GM10248 (cell line): ENCODE measurements at places on chromosomes 13 and 19.
A peak's percentile ranks its signal among the peaks of the same experiment; 100 is the strongest.

DNA sequence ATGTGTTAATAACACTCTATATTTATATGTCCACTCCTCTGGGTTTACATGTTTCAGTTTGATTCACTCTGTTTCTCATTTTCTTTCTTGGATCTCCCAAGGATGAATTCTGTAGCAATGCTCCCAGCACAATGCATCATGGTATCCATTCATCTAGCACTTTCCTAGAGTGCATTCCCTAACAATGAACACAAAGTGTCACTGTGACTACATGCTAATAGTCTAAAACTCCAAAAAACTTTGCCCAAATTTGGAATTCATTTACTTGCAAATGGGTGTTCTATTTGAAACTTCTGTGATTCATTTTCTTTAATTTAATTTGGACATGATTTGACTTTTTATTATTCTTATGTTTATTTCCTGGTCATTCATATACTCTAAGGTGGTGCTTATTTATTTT is 286.3 kb downstream of the POU4F1 start:
- DNase-seq = no peak

GRCh38 chr13:87398047-87398446 is 273.1 kb upstream of the SLITRK5 start:
- no peak for DNase-seq

DNA sequence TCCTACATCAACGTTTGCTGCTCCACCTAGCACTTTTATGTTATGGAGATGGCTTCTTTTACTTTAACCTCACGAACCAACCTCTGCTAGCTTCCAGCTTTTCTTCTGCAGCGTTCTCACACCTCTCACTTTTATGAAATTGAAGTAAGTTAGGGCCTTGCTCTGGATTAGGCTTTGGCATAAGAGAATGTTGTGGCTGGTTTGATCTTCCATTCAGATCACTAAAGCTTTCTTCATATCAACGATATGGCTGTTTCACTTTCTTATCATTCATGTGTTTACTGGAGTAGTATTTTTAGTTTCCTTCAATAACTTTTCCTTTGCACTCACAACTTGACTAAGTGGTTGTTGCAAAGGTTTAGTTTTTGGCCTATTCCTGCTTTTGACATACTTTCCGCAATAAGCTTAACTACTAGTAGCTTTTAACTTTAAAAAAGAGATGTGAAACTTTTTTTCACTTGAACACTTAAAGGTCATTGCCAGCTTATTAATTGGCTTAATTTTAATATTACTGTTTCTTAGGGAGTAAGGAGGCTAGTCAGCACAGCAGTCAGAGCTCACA is 60.0 kb upstream of the SPRY2 start:
- no peak for DNase-seq

GRCh38 chr19:37966211-37966661 is 59.2 kb downstream of the SIPA1L3 start:
- no peak for DNase-seq

DNA sequence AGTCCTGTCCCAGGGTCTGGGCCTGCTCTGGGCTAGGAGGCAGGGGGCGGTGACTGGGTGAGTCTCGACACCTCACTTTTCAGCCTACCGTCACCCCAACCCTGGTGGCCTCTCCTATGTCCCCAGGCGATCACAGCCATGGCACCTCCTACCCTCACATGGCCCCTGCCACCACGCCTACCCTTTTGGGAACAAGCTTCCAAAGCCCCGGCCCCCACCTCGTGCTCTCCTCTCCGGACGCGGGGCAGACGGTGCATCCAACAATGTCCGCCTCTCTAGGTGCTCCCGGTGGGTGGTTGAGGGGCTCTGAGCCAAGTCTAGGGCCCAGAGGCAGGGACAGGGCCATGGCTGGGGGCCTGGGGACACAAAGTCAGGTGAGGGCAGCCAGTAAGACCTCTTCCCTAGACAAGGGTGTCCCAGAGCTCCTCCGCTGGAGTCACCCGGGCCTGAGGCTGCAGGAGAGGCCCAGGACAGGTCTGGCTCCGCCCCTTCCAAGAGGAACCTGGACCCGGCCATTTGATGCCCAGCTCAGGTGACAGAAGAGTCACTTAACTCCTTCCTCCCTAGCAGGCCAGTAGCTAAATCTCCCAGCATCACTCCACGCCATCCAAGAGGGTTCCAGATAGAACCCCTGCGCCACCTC is at the start of gene SYNE4:
SYNE4 (minus strand) TSS at position 478 of the 643 bp plus-strand sequence; CDS start at position 346, 132 bp downstream.
- DNase-seq = no peak

- DNase-seq = no peak
These were observed 39.6 kb downstream of the LTBP4 start for GRCh38 chr19:40640744-40641143.

DNA sequence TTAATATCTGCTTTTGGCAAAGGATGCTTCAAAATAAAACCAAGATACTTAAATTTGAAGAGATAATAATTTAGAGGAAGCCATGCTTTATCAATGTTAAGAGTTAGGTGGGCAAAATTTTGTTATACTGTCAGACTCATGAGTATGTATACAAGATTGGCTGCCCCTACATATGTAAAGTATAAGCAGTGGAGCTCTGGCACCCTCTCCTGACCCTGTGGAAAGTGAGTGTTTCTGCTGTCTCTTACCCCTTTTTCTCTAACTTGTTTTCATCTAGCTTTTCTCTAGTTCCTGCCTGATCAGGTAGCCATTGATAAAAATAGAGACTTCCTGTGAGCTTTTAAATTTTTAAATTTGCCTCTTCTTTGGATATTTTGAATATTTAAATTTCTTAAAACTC is 710.9 kb upstream of the SPRY2 start:
- no peak for DNase-seq

- DNase-seq = no peak
These were observed 81.0 kb downstream of the GPR12 start for GRCh38 chr13:26679411-26680122.

GRCh38 chr13:29935309-29935981 is 85.0 kb upstream of the UBL3 start:
- DNase-seq = peak; percentile 80

DNA sequence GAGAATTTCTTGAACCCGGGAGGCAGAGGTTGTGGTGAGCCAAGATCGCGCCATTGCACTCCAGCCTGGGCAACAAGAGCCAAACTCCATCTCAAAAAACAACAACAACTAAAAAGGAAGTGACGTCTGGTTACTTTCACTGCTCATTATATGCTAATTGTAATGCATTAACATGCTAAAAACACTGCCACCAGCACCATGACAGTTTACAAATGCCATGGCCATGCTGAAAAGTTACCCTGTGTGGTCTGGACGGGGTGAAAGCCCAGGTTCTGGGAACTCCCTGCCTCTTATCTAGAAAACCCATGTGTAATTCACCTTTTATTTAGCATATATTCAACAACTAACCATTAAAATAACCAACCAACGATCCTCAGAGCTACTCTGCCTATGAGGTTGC is 28.1 kb downstream of the CPT1C start:
- DNase-seq = no peak

DNA sequence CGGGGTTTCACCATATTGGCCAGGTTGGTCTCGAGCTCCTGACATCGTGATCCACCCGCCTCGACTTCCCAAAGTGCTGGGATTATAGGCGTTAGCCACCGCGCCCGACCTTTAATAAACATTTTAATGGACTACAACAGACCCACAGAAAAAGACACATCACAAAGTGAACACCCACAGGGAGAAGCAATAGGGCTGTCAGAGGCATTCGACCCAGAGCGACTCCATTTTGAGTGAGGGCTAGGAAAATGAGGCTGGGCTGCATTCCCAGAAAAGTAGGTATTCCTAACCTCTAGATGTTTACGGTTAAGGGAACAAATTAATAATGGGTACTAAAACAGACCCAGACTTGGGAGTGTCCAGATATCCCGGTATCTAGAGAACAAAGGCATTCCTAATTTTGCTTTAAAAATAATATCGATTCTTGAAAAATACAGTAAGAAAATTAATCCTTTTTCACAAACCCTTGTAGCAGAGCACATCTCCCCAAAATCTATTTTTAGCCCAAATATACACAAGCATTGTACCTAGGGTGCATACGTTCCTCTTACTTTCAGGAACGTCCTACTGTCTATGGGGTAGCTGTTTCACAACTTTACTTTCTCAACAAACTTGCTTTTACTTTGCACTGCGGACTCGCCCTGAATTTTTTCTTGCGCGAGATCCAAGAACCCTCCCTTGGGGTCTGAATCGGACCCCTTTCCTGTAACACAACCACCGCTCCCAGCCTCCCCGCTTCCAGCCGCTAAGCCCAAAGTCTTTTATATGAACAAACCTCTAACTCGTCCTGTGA is 811 bp upstream of the ZNF8 start:
- no peak for DNase-seq

- DNase-seq = no peak
These were observed 498.4 kb upstream of the ARGLU1 start for GRCh38 chr13:107066355-107066754.

DNA sequence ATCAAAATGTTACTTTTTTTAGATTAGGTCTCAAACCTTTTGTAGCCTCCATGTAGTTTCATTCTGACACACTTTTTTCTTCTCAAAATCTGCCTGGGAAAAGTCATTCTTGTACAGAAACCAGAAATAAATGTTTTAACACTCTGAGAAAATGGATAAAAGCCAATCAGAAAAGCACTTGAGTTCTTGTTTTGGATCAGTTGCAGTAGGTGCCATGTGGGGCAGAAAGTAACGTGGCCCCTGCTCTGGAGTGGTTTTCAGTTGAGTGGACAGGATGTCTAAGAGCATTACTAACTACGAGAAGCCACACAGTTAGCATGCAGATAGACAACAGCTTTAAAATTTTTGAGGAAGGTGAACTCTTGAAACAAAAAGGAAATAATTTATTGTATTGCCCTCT is 19.1 kb downstream of the GPR183 start:
- peak; percentile 66 for DNase-seq

- DNase-seq = no peak
These were observed 886 bp downstream of the MFSD12 start for GRCh38 chr19:3556423-3556977.

DNA sequence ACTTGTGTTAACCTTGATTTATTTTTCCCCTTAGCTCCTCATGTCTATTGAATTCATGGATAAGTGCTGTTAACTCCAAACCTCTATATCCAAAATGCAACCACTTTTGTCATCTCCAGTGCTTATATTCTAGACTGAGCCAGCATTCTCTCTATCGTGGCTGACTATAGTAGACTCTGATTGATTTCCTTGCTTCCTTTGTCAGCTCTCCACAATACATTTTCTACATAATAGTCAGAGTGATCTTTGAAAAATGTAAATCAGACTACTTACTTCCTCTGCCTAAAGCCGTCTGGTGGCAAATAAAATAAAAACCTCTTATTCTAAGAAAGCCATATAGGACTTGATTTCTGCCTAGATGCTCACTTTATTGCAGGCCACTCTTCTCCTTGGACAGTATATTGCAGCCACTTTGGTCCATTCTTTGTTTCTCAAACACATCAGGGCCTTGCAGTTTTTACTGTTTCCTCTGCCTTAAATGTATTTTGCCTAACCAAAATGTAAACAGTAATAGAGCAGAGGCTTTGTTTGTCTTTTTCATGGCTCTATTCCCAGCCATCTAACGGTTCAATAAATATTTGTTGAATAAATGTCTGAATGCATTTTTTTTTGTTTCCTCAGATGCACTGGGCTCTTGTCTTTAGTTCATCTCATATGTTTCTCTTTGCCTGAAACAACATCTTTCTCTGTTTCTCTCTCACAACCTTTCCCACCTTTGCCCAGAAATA is 243.6 kb upstream of the CSNK1A1L start:
- DNase-seq = no peak

GRCh38 chr13:74062933-74063332 is 71.3 kb downstream of the KLF12 start:
- peak; percentile 39 for DNase-seq

- DNase-seq = no peak
These were observed 1.6 kb downstream of the MISP3 start for GRCh38 chr19:14073925-14074838.

DNA sequence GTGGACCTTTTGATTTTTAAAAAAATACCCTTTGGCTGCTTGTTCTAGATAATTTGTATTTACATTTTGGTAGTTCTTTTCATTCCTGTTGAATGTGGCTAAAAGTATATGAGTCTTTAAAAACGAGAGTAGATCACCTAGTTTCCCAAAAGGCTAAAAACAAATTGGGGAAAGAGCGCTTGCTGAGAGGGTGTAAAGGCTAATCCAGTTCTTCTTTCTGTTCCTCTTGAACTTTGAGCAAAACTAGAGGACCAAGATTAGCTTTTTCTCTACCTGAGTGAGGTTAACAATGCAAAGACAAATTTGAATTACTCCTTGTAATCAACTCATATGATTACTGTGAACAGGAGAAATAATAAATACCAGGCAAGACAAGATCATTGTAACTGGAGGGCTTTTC is 2513.2 kb downstream of the PCDH9 start:
- DNase-seq = no peak
